ENCODE measurements at places on chromosomes 11 and 22.

DNA sequence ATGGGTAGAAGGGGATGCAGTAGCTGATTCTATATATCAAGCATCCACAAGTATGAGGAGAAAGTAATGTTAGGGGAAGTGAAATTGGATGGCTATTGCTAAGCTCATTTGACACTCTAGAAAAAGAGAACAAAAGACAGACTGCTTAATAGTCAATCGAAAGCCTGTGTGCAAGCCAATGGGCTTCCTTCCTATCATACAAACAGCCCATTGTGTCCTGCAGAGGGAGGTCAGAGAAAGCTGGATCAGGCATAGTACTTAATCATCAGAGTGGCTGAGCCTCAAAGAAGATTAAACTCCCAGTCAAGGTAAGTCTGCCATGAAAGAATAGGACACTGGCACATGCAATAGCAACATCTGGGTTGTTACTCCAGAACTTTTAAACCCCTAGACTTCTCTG lies 50.9 kb upstream of the PGR start:
- DNase-seq = no peak

GRCh38 chr11:67090717-67091116 lies 28.3 kb upstream of the KDM2A start:
- no peak for DNase-seq

DNA sequence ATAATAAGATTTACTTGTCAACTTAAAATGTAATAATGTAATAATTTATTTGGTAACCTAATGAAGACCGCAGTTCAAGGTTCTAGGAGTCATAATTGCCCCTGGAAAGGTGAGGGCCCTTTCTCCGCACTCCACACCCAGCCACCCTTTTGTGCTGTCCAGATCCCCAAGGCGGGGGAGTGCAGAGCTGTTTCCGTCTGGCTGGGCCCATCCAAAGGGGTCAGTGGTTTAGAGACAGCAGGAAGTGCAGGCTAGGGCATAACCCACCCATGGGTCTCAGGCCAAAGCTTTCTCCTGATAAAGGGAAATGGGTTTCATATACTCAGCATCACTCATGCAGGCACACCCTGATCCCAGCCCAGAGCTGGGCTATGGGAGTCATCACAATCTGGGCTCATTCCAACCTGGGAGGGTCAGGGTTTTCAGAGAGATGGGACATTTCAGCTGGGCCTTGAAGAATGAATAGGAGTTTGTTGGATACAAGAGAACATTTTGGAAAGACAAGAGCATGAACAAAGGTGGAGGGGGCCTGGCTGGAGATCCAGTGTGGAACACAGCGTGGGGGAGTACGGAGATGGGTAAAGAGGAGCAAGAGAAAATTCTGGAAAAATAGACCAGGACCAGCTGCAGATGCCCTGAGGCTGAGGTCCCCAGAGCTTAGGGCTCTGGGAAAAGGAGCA lies 432.2 kb downstream of the TBC1D22A start:
- no peak for DNase-seq

DNA sequence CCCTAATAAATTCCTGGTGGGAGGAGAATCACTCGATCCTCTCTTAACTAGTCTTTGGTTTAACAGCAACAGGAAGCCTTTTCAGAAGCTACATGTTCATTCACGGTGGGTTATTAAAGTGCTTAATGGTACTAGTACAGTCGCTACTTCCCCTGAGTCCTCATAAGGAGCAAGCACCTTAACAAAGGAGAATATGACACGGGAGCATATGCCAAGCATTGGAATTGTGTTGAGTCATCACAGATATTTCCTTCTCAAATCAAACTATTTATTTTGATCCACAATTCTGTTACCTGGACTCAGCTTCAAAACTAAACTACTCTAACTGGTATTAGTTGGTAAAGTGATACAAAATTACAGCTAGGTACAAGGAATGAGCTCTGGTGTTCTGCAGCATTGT lies 177.5 kb upstream of the CTSC start:
- no peak for DNase-seq

Data from stimulated activated CD4-positive, alpha-beta T cell treated with anti-CD3 and anti-CD28 coated beads, Interleukin-12 subunit alpha, Interleukin-12 subunit beta, amount 100 ng/mL, for 24 hours (primary cell).